ENCODE measurements at places on chromosomes 6 and 20.

DNA sequence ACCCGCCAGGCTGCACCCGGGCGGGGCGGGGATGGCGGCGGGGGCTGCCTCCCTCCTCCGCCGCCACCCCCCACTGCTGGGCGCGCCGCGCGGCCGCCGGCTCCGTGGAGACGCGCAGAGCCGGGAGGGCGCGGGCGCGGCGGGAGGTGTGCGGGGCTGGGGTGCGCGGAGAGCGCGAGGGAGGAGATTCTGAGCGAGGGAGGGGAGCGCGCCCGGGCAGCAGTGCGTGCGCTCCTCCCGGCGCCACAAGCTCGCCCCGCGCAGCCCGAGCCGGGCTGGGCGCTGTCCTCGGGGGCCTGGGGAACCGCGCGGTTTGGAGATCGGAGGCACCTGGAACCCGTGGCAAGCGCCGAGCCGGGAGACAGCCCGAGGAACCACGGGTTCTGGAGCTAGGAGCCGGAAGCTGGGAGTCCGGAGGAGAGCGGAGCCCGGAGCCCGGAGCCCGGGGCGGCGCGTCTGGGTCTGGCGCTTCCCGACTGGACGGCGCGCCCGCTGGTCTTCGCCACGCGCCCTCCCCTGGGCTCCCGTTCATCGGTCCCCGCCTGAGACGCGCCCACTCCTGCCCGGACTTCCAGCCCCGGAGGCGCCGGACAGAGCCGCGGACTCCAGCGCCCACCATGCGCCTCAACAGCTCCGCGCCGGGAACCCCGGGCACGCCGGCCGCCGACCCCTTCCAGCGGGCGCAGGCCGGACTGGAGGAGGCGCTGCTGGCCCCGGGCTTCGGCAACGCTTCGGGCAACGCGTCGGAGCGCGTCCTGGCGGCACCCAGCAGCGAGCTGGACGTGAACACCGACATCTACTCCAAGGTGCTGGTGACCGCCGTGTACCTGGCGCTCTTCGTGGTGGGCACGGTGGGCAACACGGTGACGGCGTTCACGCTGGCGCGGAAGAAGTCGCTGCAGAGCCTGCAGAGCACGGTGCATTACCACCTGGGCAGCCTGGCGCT is at the start of gene NTSR1:
Gene NTSR1 (plus strand): TSS at position 246 of the 946 bp plus-strand sequence. CDS start 372 bp downstream, at position 618.
- DNase-seq: no peak

DNA sequence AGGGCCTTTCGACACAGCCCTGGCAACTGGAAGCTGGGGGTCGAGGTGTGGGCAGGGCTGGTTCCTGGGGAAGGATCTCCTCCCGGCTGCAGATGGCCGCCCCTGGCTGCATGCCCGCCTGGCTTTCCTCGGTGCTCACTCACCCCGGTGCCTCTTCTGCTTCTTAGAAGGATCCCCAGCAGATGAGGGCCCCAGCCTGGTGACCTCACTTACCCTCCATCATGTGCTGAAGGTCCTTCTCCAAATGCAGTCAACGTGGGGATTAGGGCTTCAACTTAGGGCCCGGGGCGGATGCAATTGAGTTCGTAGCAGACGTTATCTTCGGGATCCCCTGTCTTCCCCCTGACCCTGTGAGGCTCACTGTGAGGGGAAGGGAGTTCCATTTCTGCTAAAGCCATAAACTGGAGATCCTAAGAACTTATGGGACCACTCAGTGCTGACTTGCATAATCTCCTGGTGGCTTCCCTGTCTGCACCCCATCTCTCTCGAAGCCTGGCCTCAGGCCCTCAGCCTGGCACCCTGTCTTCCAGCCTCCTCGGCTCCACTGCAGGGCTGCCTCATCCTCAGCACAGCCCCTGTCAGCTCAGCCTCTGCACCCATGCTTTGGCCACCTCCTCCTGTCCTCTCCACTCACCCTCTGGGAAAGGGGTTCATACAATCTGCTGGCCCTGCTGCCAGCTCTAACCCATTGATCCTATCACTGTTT is 92.6 kb downstream of the THBS2 start:
- DNase-seq: no peak

DNA sequence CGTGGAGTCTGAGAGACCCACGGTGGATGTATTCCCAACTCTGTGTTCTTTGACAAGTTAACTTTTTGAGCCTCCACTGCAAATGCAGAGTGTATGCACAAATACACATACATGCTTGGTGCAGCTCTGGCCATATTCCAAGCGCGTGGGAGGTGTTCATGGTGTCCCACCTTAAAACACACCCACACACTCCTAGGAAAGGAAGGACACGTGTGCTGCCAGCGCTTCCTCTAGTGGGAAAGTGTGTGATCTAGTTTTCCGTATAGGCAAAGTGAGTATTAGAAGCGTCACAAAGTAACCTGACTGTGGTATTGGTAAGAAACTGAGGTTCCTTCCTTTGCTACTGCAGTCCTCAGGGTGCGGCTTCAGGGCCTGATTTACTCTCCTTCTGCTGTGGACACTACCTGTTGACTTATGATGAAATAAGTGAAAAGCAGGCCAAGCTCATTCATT is 36.0 kb upstream of the MPC1 start:
- DNase-seq: no peak

DNA sequence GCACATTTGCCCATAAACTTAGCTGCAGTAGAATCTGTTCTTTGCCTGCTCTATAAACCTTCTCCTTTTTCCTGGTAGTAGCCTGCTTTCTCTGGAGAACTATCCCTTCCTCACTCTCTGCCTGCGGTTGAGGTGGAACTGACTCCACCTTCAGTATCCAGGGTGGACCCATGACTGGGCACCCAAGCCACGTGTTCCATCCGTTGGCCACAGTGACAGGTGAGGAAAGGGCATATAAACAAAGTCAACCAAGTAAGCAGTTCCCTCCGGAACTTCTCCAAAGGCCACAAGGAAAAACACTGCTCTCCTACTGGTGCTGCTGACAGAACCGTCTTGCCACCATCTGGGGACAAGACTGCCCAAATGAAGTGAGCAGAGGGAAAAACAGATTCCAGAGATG is 218.8 kb downstream of the TFAP2A start:
- no peak for DNase-seq

GRCh38 chr6:30884521-30885480 is 482 bp downstream of the DDR1 start:
- peak; percentile 33 for DNase-seq

DNA sequence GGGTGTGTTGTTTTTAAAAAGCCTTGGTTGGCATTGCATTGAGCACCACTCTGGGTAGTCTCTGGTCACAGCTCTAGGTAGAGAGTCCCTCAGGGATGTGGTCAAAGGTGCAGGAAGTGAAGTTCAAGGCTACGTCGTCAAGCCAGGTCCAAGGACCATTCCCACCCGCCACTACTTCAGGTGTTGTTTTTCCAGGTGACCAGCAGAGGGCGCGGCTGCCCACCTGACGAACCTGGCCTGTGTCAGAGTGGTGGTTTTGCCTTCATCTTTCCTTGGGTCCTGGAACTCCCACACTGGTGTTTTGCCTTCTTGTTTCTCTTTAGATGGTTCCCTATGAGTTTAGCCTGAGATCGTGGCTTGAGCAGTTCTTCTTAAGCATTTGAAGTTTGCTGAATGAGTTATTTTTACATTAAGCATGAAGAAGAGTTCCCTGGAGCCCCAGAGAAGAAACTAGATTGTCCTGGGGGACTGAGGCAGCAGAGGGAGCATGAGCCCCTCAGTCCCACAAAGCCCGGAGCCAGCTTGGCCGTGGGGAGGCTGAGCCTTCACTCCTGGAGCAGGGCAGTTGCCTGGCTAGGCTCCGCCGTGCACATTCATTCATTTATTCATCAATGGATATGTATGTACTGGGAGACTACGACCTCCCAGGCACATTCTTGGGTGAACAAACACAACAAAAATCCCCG is 5.6 kb upstream of the PHACTR3 start:
- peak; percentile 21 for DNase-seq

- DNase-seq: no peak
Observed at GRCh38 chr6:167512696-167513375, 187.9 kb downstream of the TTLL2 start.

- no peak for DNase-seq
Observed at GRCh38 chr6:119024111-119024510, 54.4 kb downstream of the FAM184A start.

DNA sequence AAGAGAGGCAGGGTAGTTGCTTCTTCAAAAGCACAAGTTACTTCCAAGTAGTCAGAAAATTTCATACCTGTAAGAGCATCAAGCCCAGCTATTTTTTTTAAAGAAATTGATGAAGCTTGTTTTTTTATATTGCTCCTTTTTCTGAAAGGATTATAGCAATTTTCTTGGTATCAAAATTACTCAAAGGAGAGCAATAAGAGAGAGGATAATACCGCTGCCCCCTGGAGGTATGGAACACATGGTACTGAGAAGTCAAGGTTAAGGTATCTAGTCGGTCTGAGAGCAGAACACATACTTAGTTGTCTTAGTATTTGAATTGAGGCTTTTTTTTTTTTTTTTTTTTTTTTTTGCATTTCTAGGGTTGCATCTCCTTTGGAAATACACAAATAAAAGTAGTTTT is 59.4 kb downstream of the ADGRF5 start:
- DNase-seq: no peak

DNA sequence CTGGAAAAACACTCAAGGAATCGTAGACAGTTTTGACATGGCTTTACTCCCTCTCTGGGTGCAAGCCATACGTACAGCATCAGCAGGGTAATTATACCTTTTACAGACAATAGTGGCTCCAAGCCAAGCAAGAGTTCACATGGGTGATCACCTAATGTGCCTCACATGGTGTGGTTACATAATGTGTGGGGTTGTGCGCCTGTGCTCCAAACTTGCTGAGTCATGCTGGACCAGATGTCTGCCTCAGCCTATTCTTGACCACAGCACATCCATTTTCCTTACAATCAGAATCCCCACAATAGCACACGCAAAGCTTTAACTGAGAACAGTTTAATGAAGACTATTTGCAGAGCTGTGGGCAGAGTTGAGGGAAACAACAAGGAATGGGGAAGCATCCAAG is 74.5 kb downstream of the ALDH8A1 start:
- DNase-seq: no peak

DNA sequence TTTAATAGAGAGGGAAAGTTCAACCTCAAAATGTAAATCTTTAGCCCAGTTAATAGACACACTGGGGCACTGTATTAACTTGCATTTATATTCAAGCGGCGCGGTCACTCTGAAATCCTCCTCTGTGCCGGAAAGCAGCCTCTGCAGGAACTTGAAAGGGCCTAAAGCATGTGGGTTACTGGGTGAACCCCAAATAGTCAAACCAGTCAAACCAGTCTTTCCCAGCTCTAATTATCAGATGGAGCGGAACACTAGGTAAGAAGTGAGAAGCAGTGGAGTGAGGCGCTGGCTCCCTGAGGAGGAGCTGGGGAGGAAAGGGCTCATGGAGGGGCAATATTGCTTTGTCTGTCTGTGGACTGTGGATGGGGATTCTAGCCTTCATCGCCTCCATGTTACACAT is 531.3 kb downstream of the QKI start:
- no peak for DNase-seq

- DNase-seq: no peak
Observed at GRCh38 chr6:54404791-54405190, 96.5 kb downstream of the TINAG start.

- peak; percentile 75 for DNase-seq
Observed at GRCh38 chr6:93420163-93420795, 920 bp upstream of the EPHA7 start.

- DNase-seq: no peak
Observed at GRCh38 chr6:159094444-159095252, 49.9 kb upstream of the TAGAP start.

GRCh38 chr6:155880900-155881299 is 425.3 kb upstream of the NOX3 start:
- no peak for DNase-seq

- DNase-seq: no peak
Observed at GRCh38 chr6:150732765-150733539, 132.6 kb upstream of the MTHFD1L start.

Measured in NCI-H748 treated with DMSO at 0.1 percent for 48 hours (cell line).